Fibroblast of mammary gland (primary cell): ENCODE measurements at places on chromosomes 4 and X.

- peak; percentile 56 for DNase-seq
These were observed 29.1 kb downstream of the ANAPC4 start for GRCh38 chr4:25406081-25406692.

GRCh38 chr4:154344686-154345085 lies 146.9 kb downstream of the DCHS2 start:
- DNase-seq: no peak

- DNase-seq: peak; percentile 35
These were observed 38.4 kb downstream of the HTT start for GRCh38 chr4:3112609-3113469.

DNA sequence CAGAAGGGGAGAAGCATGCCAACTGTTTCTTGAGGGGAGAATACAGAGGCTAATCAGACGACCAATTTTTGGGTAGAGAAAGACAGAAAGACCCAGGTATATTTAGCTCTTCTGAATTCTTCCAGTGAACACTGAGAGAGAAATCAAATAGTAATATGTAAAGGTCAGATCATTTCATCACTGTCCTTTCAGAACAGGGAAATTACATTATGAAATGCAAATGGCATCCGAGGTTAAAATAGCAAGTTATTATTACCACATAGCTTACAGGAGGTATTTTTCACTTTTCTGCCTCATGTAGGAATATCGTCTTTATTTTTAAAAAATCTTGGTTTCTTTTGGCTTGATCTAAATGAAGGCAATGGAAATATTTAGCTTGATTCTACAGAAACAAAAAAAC lies 18.0 kb downstream of the GABRB1 start:
- no peak for DNase-seq

GRCh38 chrX:70029863-70030262 lies 19.9 kb downstream of the AWAT2 start:
- DNase-seq: no peak

DNA sequence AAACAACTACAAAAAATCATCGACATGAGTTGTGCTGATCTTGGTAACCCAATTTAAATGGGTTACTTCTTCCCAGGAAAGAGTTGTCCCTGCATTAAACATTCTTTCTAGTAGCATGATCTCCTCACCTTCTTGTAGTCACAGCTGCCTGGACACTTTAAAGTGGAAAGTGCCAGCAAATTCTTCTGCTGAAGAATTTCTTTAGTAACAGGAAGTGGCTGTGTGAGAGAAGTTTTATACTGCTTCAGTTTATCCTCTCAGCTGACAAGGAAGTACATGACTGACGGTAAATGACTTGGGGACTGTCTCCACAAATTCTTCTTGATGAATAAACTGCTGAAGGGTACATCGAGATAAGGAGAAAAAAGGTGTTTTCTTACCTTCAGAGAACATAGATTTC lies 18.2 kb upstream of the TNIP3 start:
- DNase-seq: no peak

DNA sequence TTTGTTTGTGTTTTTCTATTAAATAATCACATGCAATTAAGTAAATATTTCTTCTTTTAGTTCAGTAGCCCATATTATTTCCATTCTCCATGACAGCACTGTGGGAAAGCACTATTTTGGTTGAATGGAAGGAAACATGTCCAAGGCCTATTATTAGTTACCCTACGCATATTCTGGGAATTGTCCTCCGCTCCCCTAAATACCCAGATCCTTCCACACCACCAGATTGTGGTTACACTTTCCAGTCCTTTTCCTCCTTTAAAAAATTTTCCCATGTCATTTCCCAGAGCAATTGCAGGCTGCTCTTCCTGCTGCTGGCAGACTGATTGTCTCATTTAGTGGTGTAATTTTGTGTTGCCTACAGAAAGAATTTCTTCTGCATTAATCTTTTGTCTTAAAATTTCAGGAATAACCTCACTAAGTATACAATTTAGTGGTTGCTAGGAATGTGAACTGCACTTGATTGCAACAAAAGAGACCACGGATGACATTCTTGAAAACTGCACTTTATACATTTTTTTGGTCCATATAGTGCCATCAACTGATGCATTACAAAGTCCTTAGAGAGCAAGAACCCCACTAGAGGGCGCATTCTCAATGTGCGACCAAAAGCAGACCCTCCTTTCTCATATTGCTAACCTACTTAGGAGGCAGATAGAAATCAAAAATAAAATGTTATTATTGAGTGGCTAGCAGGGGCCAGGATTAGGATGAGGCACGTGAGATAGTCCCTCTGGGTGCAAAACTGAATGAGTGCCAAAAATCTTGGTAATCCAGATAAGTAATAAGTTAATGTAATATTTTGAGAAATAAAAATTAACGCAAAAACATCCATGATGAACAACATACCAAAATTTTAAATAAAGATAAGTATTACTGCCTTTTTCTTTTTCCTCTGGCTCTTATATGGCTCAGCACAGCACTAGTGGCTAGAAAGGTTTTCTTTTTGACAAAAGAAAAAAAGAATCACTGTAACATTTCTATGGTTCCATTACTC lies 98.8 kb upstream of the IQCM start:
- DNase-seq: peak; percentile 66

- DNase-seq: no peak
These were observed 82.5 kb downstream of the GASK1B start for GRCh38 chr4:158090323-158090722.

GRCh38 chr4:152328582-152328981 lies 207.3 kb downstream of the FBXW7 start:
- no peak for DNase-seq

DNA sequence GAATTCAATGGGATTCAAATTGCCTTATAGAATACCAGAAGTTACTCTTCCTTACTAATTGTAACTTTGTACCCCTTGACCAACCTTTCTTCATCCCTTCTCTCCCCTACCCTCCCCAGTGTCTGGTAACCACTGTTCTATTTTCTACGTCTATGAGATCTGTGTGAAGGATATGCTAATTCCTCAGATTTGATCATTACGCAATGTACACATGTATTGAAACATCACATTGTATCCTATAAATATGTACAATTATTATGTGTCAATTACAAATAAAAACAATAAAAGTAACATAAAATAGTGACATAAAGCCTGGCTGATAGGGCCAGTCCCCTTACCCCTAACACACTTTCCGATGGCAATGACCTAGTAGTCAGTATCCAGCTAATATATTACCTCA lies 95.1 kb upstream of the GRIA3 start:
- no peak for DNase-seq

DNA sequence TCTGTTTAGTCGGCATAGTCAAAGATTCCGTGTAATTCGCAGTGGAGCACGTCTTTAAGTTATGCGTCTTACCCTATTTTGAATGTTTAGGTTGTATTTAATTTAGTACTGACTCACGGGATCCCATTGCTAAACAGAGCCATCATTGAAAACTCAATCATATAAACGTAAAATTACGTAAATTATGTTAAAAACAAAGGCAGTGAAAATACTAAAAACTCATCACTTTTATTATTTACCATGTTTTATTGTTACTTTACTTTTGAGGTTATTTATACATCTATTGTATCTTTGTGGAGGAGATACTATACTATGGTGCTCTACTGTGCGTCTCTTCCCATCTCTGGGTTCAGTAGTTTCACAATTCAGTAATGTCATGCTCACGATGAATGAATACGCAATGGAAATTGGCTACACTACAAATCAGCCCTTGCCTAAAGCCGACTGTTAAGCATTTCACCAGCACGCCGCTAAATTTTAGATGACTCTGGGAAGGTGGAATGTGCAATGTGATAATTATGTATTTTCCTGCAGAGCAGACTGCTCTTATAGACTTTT lies 944 bp downstream of the FUNDC2 start:
- peak; percentile 82 for DNase-seq

DNA sequence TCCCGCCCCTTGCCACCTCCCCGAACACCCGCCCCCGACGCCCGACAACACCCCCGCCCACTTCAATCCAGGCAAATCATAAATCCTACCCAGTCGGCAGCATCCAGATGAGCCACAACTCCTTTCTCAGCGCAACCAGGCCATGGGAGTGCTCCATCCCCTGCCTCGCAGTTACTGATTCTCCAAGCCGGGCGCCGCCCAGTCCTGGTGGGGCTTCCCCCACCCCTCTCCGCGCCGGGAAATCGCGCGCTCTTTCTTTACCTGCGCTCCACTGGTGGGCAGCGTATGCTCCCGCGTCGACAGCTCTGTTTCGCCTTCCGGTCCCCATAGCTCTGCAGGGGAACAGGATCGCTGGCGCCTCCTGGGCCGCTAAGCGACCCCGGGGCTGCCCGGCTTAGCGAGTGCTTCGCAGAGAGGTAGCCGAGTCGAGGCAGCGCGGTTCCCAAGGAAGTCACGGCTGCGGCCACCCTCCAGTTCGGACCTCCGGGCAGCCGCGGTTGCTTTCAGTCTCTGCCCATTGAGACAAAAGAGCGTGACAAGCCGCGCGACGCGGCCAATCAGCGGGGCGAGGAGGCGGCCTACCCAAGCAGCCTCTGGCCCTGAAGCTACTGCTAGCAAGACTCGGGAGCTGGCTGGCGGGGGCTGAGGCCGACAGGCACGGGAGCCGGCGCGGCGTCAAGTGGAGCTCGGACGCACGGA lies 43.7 kb upstream of the TMSB15B start:
- peak; percentile 42 for DNase-seq

DNA sequence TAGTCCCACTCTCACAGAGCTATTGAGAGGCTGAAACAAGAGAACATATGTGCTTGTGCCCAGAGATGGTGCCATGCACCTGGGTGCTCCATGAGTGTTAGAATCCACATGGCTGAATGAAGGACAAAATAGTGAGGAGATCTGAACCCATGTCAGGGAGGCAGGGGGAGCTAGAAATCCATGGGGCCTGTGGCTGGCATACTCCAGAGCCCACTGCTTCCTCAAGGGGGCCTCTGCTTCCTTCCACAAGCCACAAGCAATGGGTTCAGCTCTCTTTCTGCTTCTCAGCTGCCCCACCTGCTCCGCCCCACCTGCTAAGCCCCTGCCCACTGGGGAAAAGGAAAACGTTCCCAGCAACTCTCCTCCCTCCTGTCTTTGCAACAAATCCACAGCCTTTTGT lies 46.1 kb downstream of the PJA1 start:
- DNase-seq: no peak

GRCh38 chrX:68725756-68726365 lies 78.4 kb downstream of the STARD8 start:
- no peak for DNase-seq

GRCh38 chr4:74535512-74535911 lies 90.6 kb downstream of the AREG start:
- DNase-seq: no peak

- DNase-seq: no peak
These were observed 14.0 kb upstream of the JADE3 start for GRCh38 chrX:46898207-46898606.

GRCh38 chrX:11890836-11891514 lies 132.9 kb downstream of the MSL3 start:
- peak; percentile 45 for DNase-seq

- no peak for DNase-seq
These were observed 26.7 kb upstream of the GPRIN3 start for GRCh38 chr4:89334311-89334710.

DNA sequence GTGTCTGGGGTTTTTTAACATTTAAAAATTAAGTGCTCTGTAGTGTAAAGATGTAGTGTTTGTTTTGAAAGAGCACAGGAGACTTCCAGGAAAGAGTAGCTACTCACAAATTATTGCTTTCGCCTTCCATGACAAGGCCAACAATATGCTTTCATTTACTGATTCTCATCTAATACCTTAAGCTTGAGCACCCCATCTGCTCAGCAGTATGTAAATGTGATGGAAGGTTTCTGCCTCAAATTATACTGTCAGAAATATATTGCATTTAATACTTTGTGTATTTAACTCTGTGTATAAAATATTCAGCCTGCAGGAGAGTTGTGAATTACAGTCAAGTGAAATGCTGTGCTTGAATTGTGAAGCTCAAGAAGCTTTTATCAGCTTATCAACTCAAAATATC lies 296.3 kb upstream of the ATOH1 start:
- DNase-seq: no peak

GRCh38 chr4:143858456-143858855 lies 46.9 kb downstream of the GYPE start:
- no peak for DNase-seq

DNA sequence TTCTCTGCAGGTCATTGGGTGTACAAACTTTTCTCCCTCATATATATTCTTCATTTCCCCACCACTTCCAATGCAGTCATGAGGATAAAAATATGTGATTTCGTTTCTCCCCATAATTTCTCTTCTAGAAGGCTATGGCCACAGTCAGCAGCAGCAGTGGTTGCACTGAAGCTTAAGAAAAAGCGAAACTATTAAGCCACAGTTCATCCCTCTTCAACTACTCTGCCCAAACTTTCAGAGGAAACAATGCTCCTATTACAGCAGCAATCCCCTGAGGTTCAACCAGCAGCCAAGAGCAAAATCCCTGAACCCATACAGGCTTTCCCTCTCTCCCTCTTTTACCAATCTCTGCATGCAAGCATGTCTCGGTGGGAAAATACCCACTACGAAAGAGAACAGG lies 298.6 kb downstream of the DHX15 start:
- no peak for DNase-seq

- DNase-seq: no peak
These were observed 44.5 kb upstream of the WDR1 start for GRCh38 chr4:10161146-10161545.
